ENCODE measurements at places on chromosomes 3 and 15. TPM values are rescaled to one million over a fixed set of nuclear protein-coding genes. Genes with fewer than 3 reads are reported as not detected.
A peak's percentile ranks its signal among the peaks of the same experiment; 100 is the strongest.

The CTXN2 gene
- total RNA-seq: not detected

The SMCO1 gene
- total RNA-seq: not detected

The DTWD1 gene
- total RNA-seq: 7.9 TPM

The PFN2 gene
- 265 TPM for total RNA-seq

The CNTN4 gene
- total RNA-seq: 0.26 TPM

- no peak for DNase-seq
Measured at GRCh38 chr3:38640661-38641452, 8.6 kb downstream of the SCN5A start.

- DNase-seq: peak; percentile 96
Measured at GRCh38 chr3:132255041-132255745, 62.0 kb upstream of the ACP3 start.

DNA sequence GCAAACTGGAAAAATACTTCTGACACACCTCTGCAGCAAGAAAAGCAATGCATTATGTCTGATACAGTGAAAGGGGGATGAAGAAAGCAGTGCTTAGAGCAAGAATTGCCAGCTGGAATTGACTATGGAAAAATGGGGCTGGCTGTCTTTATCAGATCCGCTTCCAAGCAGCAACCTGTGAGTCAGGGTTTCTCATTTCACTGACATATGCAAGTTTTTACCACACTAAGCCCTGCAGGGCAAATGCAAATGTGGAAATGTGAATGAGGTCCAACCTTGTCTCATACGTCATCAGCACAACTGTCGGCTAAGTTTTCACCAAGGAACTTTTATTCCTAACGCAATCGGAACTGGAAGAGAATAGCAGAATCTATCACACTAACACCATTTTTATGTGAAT is 172.5 kb upstream of the GADL1 start:
- peak; percentile 98 for DNase-seq

DNA sequence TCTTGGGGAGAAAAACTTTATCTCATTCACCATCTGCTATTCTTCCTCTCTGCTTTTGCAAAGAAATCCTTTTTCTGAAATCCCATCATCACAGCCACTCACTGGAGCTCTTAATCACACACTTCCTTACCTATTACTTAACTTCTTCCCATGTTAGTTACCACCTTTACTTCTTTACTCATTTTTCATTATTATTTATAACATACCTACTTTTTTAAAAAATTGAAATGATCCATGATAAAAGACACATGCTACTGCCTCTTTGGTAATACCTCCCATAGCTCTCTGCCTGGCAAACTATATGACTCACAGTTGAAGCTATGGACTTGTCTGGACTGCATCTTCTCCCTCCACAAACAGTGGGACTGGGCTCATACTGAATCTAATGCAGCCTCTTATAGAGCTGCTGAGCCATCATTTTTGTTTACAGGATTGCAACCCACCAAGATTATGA is 150.3 kb downstream of the TNIK start:
- DNase-seq: peak; percentile 84

DNA sequence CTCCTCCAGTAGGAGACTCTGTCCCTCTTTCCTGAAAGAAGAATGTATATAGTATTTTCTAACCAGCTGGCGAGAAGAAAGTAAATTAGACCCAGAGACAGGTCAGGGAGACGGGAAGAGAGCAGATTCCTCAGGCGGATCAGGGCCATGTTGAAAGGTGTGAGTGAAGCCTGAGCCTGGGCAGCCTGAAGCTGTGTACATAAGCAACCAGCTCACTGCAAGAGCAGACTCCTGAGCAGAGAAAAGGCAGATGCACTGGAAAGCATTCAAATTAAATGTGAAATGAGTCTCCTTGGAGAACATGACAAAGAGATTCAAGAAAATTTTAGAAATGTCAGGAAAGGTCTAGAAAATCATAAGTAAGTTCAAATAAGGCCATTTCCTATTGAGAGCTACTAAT is 165.8 kb downstream of the GOLIM4 start:
- peak; percentile 37 for DNase-seq

- no peak for DNase-seq
Measured at GRCh38 chr15:41950489-41950888, 21.9 kb downstream of the EHD4 start.
